ENCODE measurements at places on chromosomes 6 and 20. TPM values are rescaled to one million over a fixed set of nuclear protein-coding genes. Genes with fewer than 3 reads are reported as not detected.
A peak's percentile ranks its signal among the peaks of the same experiment; 100 is the strongest.

DNA sequence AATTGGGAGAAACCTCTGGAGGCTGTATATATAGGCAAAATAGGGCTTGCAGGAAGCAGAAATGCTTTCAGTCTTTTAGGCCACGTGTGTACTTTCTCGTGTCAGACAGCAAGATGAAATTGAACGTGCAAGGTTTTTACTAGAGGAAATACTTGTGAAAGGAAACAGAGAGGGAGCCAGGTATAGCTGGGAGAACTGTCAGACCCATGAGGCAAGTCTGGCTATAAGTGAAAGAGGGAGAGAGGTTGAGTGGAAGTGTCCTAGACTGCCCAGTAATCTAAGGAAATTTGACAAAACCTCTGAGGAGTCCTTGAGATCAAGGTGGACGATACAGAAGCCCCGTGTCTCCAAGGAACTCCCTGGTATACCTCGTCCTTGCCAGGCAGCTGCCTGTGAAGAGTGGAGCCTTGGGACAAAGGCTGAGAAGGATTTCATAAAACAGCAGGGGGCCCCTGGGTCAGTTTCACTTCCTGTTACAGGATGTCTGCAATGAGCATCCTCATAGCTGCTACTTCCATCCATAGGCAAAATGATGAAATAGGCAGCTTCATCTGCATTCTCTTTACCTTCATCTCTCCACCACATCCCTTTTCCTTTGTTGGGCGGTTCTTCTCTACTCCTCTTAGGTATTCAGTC, 114.4 kb upstream of the MAP3K7 start:
- peak; percentile 23 for DNase-seq

DNA sequence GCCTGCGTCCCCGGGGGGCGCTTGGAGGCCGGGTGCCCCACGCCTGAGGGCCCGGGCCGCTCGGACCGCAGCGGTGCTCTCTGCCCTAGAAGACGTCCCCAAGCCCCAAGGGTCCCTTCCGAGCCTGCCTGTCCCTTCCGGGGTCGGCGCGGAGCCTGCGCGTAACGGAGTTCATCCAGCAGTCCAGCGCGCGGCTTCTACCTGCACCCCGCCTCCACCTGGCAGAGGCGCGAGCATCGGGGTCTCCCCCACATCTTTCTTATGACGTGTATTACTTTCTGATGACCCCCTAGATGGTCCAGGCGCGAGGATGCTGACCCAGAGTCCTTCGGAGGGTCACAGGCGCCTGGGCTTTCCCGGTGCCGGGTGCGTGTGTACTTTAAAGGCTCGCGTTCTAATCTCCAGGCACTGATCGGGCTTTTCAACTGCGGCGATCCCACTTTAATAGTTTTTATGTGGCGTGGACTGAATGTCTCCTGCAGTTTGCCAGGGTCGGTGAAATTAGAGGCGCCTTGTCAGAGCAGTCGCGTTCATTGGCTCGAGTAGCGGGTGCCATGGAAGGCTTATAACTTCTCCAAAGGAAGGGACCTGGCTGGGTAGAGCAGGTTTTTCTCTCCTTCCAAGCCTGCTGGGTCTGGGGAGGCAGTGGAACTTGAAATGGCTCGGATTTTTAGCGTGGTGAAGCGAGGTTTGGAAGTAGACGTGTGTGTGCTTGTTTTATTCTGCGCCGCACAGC, 912 bp downstream of the EYA4 start:
- DNase-seq: peak; percentile 60

GRCh38 chr6:73964241-73964854, 268.3 kb downstream of the CD109 start:
- DNase-seq: no peak

DNA sequence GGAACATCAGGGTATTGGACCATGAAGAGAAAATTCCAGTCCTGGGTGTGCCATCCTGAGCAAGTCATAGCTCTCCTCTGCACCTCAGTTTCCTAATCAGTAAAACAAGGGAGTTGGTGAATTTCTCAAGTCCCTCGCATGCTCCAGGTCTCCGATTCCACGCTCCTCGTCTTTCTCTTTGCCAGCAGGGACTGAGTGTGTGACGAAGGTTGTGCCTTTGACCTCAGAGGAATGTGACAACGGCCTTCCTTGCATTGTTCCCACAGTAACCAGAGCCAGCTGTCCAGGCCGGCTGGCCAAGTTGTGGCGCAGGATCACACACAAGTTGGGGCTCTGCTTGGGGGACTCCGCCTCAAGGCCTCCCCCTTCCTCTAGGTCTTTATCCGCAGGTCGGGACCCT, 217.3 kb downstream of the ATXN1 start:
- DNase-seq: no peak

XKR7 gene
- total RNA-seq: 0.12 TPM

DNA sequence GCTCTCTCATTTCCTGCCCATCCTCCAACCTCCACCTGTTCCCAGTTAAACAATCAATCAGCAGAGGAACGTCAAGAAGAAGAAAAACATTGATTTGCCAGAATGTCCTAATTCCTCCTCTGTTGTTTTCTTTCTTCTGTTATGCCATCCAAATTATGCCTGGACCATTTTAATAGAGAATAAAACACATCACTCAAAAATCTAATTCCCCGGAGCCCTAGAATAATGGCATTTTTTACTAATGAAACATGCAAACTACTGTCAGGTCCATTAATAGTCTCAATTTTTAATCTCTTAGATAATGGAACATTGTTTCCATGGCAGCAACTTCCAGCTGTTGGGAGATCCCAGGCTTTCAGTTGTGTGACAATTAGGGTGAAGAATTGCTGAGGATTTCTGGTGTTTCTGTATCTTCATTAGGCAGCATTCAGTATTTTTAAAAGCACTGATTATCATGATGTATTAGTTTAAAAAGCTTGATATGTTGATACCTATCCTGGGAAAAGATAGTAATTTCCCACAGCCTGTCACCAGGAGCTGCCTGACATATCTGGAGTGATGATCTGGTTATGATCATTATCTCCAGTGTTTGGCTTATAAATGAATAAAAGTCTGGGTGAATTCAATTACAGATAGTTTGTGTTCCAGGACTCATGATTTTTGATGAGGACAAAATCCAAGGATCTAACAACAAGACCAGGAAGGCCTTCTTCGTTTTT, 209.8 kb downstream of the TPBG start:
- DNase-seq: no peak

GRCh38 chr6:22598339-22598738, 29.0 kb downstream of the HDGFL1 start:
- DNase-seq: peak; percentile 42

GRCh38 chr6:93183531-93183972, 235.8 kb downstream of the EPHA7 start:
- no peak for DNase-seq

DNA sequence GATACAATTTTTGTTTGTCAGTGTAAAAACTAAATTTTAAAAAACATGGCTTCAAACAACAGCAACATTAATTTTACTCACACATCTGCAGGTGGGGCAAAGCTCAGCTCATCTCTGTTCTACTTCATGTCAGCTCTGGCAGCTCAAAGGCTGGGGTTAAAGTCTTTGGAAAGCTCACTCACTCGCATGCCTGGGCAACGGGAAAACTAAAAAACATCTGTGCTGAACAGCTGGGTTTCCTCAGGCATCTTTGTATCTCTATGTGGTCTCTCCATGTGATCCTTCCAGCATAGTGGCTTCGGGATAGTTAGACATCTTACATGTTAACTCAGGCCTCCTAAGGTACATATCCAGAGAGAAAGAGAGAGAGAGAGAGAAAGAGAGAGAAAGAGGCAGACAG, 499.6 kb downstream of the RFPL4B start:
- DNase-seq: no peak

DNA sequence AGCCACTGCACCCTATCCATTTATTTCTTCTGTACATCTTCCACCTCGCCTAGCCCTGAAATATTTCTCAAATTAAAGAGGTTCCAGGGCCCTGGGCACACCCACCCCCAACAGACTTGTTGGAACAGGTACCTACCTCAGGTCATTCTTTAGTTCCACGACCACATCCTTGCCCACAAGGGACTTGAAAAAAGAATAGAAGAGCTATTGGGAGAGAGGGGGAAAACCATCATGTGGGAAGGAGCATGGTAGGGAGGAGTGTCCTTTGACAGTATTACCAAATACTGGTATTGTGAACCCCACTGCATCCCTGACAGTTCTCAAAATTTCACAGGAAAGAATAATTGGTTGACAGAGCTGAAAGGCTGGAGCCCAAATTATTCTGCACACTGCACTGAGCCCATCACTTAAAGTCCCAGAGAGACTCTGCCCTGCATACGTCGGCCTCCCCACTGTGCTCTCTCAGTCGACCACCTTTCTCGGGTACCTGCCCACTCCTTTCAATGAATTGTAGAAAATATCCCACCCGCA, 762 bp downstream of the LSM2 start:
- no peak for DNase-seq

DNA sequence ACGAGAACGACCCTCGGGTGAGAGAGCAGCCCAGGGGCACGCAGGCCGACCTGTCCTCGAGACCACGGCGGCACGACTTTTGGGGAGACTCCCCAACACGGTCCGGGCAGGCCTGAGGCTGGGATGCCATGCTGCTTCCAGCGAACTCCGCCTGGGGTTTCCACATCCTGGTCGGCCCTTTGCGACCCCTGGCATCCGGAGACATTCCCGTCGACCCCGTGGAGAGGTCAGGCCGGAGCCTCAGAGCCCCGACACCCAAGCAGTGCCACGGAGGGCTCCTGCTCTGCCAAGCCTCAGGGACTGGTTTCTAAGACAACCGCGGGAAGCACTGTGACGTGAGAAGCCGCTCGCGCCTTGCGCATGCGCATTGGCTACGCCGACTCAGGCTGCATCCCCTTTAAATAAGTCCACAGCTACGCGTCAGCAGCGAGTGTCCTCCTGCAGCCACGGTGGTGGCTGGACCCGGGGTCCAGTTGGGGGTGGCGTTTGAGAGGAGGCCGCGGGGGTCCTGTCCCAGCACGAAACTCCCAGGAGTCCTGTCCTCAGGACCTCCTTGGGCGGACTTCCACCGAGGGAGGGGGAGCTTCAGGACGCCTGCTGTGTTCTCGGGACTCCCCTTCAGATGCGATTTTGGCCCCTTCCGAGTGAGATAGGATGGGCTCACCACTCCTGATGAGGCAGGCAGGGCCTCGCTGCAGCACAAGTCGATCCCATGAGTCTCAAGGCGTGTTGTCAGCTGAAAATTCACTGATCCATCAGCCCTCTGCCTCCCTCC, 1089.3 kb upstream of the DEFB115 start:
- DNase-seq: no peak

- DNase-seq: no peak
Measured at GRCh38 chr6:133894369-133894768, 5.5 kb downstream of the TCF21 start.

DNA sequence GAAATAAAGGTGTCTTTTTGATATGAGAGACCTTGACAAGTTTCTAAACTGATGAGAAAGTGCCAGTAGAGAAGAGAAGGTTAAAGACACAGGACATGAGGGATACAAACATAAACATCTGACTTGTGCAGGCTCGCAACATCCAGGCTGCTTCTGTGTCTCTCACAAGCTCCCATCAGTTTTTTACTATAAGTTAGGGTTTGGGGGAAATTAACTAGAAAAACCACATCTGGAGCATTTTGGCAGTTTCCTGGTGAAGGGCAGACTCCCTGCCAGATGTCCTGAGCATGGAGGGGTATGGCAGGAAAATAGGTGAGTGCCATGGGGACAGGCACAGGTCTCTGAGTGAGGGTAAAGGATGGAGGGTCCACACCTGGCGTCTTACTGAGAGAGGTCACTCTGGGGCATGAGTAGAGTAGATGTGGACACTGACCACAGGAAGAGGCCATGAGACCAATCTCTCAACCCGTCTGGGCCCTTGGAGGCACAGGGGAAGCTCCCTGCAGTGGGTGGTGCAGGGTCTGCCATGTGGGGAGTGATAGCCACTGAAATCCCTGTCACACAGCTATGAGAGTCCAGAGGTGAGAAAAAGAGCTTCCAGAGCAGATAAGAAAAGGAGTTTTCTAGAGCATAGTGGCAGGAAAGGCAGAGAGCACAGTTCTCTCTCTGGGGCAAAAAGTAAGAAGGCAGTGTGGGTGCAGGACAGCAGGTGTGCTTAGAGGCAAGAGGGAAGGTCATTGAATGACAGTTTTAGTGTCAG, 193.3 kb upstream of the SYNDIG1 start:
- no peak for DNase-seq

GRCh38 chr6:74891349-74891831, 314.5 kb downstream of the COL12A1 start:
- no peak for DNase-seq

MGME1 gene
- 8.3 TPM for total RNA-seq

ASIP gene
- not detected for total RNA-seq

MEI4 gene
- total RNA-seq: 0.11 TPM

PTCRA gene
- not detected for total RNA-seq

OR2W1 gene
- total RNA-seq: not detected

MTG2 gene
- 23.0 TPM for total RNA-seq

DNA sequence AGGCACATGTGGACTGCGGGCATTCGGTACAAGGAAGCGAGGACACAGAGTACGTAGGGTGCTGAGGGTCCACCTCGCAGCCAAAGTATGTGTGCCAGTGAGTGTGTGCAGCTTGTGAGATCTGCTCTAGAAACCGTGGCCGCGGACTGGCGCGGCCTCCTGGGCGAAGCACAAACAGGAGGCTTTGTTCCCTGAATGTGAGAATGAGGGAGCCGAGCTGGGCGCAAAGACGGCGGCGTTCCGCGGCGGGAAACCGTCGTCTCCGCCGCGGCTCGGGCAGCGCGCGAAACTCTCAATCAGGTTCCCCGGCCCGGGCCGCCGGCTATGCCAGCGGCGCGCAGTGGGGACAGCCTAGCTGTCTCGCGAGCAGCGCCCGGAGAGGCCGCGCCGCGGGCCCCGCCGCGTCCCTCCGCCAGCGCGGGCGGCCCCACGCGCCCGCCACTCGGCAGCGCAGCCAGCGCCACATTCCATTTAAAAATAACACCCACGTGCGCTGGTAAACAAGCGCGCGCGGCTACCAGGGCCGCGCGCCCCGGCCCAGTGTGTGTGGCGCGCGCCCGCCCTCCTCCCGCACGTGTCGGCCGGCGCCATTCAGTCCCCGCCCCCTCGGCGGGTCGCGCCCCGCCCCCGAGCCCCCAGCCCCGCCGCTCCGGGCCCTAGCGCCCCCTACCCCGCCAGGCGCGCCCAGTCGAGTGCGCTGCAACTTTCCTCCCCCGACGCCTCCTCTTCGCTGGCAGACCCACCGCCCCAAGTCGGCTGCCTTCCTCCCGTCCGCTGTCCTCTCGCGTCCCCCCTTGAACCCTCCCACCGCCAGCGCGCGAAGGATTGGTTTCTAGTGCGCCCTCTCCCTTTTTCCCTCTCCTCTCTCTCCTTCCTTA, 3.0 kb upstream of the FOXO3 start:
- DNase-seq: peak; percentile 53

DNA sequence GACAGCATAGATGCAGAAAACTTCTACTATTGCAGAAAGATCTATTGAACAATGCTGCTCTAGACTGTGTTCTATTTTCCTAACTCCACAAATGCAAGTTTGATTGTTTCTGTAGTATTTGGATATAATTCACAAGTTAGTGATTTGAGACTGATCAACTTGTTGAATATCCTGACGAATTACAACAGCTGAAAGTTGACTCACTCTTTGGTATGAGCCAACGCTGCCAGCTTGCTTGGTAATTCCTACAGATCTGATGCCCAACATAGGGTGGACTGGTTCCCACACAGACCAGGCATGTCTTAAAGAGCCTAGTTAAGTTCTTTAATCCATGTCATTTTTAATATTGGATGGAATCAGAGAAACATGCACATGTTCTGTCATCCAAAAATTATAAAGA, 231.0 kb upstream of the RAB32 start:
- DNase-seq: no peak

VNN1 gene
- 0.23 TPM for total RNA-seq

- no peak for DNase-seq
Measured at GRCh38 chr6:33909737-33910136, 105.9 kb upstream of the MLN start.

Measured in Daoy (cell line).